Lower lobe of right lung (tissue), 2 donors: ENCODE measurements at places on chromosomes 5 and 9. TPM values are rescaled to one million over a fixed set of nuclear protein-coding genes. Genes with fewer than 3 reads are reported as not detected.

Gene PCDHGA3
- 1.8 TPM for total RNA-seq

Gene ACOT12
- not detected for total RNA-seq

Gene PCDHB12
- 1.7 TPM for total RNA-seq

Gene NFIL3
- total RNA-seq: 25.7 TPM

DNA sequence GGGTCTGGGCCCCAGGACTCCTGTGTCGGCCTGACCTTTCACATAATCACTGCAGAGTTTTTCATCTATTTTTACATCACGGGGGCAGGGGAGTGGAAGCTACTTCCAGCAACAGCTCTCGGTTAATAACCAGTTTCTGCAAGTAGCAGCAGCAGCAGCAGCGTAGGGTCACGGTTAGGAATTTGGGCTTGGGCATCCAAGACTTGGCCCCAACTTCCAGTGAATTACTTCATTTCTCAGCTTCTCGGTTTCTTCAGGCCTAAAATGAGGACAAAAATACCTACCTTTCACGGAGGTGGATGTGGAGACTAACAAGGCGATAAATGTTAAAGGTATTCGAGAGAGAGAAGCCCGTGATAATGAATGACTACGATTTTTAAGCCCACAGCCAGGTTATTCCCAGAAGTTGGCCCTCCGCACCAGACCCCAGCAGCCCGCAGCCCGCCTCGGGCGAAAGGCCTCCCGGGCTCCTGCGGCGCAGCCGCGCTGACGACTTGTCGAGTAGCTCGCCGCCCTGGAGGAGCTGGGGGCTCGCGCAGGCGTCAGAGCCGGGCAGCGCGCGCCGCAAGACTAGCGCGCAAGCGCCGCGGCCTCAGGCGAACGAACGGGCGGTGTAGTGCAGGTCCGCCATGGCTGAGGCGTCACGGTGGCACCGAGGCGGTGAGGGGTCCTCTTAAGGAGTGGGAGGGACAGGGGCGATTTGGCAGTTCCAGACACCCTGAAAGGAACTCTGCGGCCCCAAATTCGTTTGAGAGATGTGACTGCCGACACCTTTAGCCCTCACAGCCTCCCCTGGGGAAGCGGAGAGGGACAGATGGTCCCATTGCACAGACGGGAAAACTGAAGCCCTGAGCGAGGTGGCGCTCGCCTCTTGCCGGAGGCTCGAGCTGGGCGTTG is at the start of gene PKD2L2:
Gene PKD2L2 (plus strand): TSS at position 595 of the 897 bp plus-strand sequence. CDS start 35 bp downstream, at position 630.
- peak; percentile 90 for DNase-seq

DNA sequence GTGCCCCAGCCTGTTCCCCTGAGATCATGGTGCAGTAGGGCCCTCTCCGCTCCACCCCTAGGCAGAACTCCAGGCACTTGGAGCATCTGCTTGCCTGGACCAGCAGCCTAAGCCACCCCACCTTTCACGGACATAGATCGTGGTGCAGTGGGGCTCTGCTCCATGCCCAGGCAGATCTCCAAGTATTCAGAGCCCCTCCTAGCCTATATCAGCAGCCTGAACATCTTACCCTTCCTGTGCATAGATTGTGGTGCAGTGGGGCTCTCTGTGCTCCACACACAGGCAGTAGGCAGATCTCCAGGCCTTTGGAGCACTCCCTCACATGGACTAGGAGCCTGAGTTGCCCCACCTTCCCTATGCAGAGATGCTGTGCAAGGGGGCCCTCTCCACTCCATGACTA is 103.0 kb downstream of the GLIS3 start:
- no peak for DNase-seq

DNA sequence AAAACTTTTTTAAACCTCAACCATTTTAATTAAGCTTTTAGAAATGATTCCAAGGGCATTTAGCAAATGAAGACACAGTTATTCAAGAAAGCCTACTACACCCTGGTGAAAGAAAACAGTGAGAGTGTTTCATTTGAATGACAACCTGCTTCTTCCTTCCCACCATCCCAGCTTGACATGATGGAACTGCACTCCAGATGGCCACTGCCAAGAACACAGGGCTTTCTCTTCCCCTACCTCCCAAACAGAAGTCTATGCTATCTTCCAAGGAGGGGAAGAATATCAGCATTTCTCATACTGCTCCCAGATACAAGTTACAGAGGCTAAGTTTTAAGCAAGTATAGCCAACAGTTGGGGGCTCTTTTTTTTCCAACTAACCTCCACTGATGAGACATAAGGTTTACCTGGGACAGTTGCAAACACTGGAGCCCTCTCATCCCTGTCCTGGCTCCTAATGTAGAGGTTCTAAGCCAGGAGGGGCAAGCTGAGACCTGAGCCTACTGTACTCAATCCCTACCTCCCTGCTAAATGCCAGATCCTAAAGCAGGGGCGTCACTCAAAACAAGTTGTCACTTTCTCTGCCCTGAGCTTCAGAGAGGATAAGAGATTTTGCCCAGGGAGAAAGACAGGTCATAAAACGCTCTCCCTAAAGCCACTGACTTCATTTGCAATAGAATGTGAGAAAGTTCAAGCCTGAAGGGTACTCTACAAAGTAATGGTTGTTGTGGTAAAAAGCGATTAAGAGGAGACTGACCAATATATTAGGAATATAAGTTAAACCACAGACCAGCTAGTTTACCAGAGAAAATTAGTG is 88.5 kb upstream of the SLC27A6 start:
- DNase-seq: no peak

GRCh38 chr5:30392897-30393296 is 800.6 kb upstream of the CDH6 start:
- no peak for DNase-seq

- no peak for DNase-seq
Observed at GRCh38 chr5:33776151-33776660, 115.6 kb downstream of the ADAMTS12 start.

GRCh38 chr5:157827423-157827822 is 31.5 kb downstream of the CLINT1 start:
- DNase-seq: no peak

GRCh38 chr9:136748666-136749611 is 614 bp upstream of the LCN6 start:
- DNase-seq: peak; percentile 60

- no peak for DNase-seq
Observed at GRCh38 chr9:23630488-23630887, 195.6 kb downstream of the ELAVL2 start.

GRCh38 chr5:73834693-73835092 is 208.7 kb downstream of the ARHGEF28 start:
- DNase-seq: no peak

- no peak for DNase-seq
Observed at GRCh38 chr9:22522206-22522740, 75.6 kb downstream of the DMRTA1 start.

DNA sequence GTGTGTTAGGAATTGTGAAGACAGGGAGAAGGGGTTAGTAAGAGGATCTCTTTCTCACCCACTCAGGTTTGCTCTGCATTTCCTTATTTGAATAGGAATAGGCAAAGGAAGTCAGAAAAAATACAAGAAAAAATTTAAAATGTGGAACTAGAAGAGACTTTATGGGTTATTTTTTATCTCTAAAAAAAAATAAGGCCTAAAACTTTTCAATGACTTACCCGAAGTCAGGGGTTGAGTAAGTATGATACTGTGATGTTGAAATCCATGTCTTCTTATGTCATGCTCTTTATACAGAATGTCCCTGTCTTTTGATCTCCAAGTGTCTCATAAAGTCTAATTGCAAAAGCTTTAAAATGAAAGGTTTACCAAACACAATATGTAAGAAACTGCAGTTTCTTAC is 148.3 kb upstream of the PIK3R1 start:
- no peak for DNase-seq

GRCh38 chr9:97388721-97389238 is 23.1 kb upstream of the TDRD7 start:
- no peak for DNase-seq
